Common myeloid progenitor, CD34-positive (primary cell): ENCODE measurements at places on chromosomes 1 and 21.
A peak's percentile ranks its signal among the peaks of the same experiment; 100 is the strongest.

GRCh38 chr1:7733276-7733675, 37.8 kb upstream of the VAMP3 start:
- no peak overlapping the region for H3K27ac ChIP-seq
- no peaks in the 10 kb centered on the region for H3K27me3 ChIP-seq
- peaks cover 5% of the 10 kb centered on the region for H3K4me1 ChIP-seq
- no peak overlapping the region for H3K4me3 ChIP-seq
- DNase-seq = peak; percentile 34

DNA sequence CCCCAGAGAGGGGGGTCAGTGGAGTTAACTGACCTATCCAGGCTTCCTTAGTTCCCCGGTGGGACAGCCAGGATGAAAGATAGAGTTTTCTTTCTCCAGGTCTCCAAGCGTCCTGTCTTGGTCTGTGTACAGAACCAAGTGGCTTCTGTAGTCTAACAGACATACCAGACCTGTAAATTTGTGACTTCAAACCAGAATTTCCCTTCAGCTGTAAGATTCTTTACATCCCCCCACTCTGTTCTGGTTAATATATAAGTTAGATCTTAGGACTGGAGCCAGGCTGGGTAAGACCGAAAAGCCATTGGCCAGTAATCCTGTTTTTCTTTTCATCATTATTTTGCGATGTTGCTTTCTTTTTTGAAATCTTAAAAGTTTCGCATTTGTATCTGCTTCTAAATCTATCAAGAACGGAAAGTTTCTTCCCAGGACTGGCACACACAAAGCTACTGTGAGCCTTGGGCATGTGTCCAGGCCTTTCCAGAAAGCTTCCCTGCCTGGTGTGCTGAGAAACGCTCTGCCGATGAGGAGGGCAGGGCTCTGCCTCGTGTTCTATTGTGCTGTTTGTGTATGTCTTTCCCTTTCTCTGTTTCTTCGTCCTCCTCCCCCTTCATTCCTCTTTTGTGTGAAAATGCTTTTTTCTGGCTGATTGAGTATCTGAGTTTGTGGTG, 72.3 kb downstream of the RGL1 start:
- H3K4me3 ChIP-seq = no peak overlapping the region
- H3K4me1 ChIP-seq = peaks cover 4% of the 10 kb centered on the region
- H3K27ac ChIP-seq = no peak overlapping the region
- H3K27me3 ChIP-seq = peaks cover 13% of the 10 kb centered on the region

DNA sequence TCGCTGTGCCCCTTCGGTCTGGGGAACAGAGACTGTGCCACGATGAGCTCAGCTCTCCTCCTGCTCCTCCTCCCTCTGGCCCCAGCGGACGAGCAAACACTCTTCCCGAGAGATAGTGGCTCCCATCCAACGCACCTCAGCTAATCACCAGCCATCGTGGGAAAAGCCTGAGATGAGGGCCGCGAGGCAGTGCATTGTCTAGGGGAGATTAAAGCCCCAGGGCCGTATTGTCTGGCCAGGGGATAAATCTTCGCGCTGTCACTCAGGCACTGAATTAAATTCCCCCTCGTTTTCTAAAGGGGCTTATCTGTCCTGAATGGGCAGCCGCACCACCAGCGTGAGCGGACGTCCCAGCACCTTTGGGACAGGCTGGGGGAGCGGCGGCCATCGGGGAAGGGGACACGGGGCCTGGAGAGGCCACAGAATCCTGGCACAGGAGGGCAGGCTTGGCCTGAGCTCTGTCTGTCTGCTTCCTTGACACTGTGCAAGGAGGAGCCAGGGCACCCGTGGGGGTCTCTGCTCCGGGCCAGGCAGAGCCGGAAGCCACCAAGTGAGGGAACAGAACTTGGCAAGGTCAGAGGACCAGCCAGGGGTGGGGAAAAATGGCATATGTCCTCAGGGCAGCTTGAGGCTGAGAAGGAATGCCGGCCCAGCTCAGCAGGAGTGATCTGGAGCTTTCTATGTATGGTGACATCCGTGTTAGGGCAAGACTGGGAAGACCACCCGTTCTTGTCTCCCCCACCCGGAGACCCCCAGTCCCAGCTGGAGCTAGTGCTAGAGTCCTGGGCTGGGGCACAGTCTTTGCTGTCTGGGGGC, 32.3 kb downstream of the PRDM16 start:
- H3K27ac ChIP-seq = no peak overlapping the region
- H3K4me3 ChIP-seq = no peak overlapping the region
- H3K4me1 ChIP-seq = peaks cover 55% of the 10 kb centered on the region
- no peaks in the 10 kb centered on the region for H3K36me3 ChIP-seq
- no peaks in the 10 kb centered on the region for H3K27me3 ChIP-seq

- no peak for DNase-seq
- peaks cover 35% of the 10 kb centered on the region for H3K4me1 ChIP-seq
- no peaks in the 10 kb centered on the region for H3K27me3 ChIP-seq
- H3K36me3 ChIP-seq = peaks cover 2% of the 10 kb centered on the region
- H3K4me3 ChIP-seq = no peak overlapping the region
Measured at GRCh38 chr1:12188115-12188514, 21.3 kb downstream of the TNFRSF1B start.

GRCh38 chr1:61087571-61087970, 5.2 kb downstream of the NFIA start:
- H3K27me3 ChIP-seq = no peaks in the 10 kb centered on the region
- H3K36me3 ChIP-seq = peaks cover 5% of the 10 kb centered on the region
- no peak overlapping the region for H3K4me3 ChIP-seq
- no peak for DNase-seq
- no peak overlapping the region for H3K27ac ChIP-seq

DNA sequence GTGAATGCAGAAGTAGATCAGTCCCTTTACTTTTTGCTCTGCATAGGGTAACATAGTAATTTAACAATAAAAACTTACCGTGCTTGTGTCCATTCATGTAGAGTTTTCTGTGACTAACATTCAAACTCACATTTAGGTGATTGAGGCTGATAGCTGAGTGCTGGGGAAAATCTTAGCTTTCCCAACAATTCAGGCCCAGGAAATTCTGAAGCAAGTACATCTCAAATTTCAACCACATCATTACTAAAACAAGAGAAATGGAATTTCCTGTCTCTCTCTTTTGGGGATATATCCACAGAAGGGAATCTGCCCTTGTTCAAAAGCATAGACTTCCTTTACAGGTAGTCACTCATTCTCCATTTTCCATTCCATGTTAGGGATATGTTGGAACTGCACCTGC, 33.1 kb upstream of the C1orf146 start:
- no peak overlapping the region for H3K27ac ChIP-seq
- peaks cover 2% of the 10 kb centered on the region for H3K36me3 ChIP-seq
- no peaks in the 10 kb centered on the region for H3K4me1 ChIP-seq

- no peaks in the 10 kb centered on the region for H3K27me3 ChIP-seq
- H3K4me3 ChIP-seq = no peak overlapping the region
- no peak overlapping the region for H3K27ac ChIP-seq
- peak; percentile 89 for DNase-seq
- H3K36me3 ChIP-seq = no peaks in the 10 kb centered on the region
Measured at GRCh38 chr1:247639381-247639981, 34.1 kb downstream of the OR2G3 start.

DNA sequence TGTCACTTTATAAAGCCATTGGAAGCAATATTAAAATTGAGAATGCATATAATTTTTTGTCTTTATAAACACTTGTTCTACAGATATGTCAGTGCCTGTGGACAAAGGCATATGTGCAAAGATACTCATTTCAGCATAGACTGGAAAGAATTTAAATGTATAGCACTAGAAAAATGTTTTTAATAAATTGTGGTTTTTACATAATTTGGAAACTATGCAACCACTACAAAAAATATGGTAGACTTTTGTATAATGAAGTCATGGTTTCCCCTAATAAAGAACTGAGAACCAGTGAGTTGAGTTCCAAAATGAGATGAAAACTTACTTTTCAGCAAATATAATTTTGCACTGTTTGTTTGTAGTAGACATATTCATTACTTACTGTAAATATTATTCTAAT, 48.5 kb downstream of the BRINP3 start:
- no peaks in the 10 kb centered on the region for H3K27me3 ChIP-seq
- no peak overlapping the region for H3K4me3 ChIP-seq
- DNase-seq = no peak
- H3K36me3 ChIP-seq = no peaks in the 10 kb centered on the region
- no peaks in the 10 kb centered on the region for H3K4me1 ChIP-seq

- H3K36me3 ChIP-seq = no peaks in the 10 kb centered on the region
- no peaks in the 10 kb centered on the region for H3K4me1 ChIP-seq
- DNase-seq = no peak
- H3K27ac ChIP-seq = no peak overlapping the region
- no peak overlapping the region for H3K4me3 ChIP-seq
- no peaks in the 10 kb centered on the region for H3K27me3 ChIP-seq
Measured at GRCh38 chr1:98086156-98086555, 165.3 kb upstream of the DPYD start.

DNA sequence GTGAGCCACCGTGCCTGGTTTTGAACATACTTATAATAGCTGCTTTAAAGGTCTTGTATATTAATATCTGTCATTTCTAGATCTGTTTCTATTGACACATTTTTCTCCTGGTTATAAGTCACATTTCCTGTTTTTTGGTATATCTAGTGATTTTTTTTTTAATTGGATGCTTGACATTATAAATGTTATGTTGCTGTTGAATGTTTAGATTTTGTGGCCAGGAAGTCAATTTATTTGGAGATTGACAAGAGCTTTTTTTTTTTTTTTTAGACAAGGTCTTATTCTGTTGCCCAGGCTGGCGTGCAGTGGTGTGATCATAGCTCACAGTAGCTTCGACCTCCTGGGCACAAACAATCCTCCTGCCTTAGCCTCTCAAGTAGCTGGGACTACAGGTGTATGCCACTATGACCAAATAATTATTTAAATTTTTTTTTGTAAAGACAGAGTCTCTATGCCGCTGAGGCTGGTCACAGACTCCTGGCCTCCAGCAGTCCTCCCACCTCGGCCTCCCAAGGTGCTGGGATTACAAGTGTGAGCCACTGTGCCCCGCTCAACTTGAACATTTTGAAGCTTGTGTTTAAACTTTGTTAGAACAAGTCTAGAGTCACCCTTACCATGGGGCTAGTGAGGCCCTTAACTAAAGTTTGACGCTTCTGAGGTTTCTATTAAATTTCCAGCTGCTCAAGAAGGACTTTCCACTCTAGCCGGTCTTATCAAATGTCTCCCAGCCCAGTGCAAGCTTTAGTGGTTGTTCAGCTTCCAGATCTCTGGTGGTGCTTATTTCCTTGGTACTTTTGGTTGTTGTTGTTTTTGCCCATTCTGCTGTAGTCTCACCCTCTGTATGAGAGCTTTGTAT, 8.6 kb upstream of the CHI3L2 start:
- no peaks in the 10 kb centered on the region for H3K36me3 ChIP-seq
- H3K27me3 ChIP-seq = no peaks in the 10 kb centered on the region
- H3K4me3 ChIP-seq = no peak overlapping the region
- peaks cover 56% of the 10 kb centered on the region for H3K4me1 ChIP-seq
- H3K27ac ChIP-seq = no peak overlapping the region
- no peak for DNase-seq

DNA sequence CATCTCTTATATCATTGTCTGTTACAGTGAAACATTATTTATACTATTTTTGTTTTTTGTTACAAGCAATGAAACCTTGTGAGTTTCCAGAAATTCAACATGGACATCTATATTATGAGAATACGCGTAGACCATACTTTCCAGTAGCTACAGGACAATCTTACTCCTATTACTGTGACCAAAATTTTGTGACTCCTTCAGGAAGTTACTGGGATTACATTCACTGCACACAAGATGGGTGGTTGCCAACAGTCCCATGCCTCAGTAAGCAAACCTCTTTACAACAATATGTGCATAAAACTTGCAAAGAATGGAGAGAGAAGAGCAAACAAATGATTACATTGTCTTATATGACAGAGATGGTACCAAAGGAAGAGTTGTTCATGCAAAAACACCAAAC, 22.4 kb downstream of the CFHR4 start:
- no peak overlapping the region for H3K27ac ChIP-seq
- no peaks in the 10 kb centered on the region for H3K4me1 ChIP-seq
- no peaks in the 10 kb centered on the region for H3K27me3 ChIP-seq
- H3K4me3 ChIP-seq = no peak overlapping the region
- DNase-seq = no peak

GRCh38 chr1:97632776-97633175, 288.1 kb downstream of the DPYD start:
- DNase-seq = no peak
- H3K27ac ChIP-seq = no peak overlapping the region
- no peak overlapping the region for H3K4me3 ChIP-seq
- no peaks in the 10 kb centered on the region for H3K36me3 ChIP-seq
- H3K27me3 ChIP-seq = no peaks in the 10 kb centered on the region

- peaks cover 3% of the 10 kb centered on the region for H3K4me1 ChIP-seq
- H3K4me3 ChIP-seq = no peak overlapping the region
- no peaks in the 10 kb centered on the region for H3K36me3 ChIP-seq
- no peak for DNase-seq
Measured at GRCh38 chr1:101974599-101975274, 22.0 kb downstream of the OLFM3 start.

GRCh38 chr1:213737398-213738035, 250.3 kb upstream of the PROX1 start:
- H3K4me1 ChIP-seq = no peaks in the 10 kb centered on the region
- no peak for DNase-seq
- H3K36me3 ChIP-seq = no peaks in the 10 kb centered on the region
- no peaks in the 10 kb centered on the region for H3K27me3 ChIP-seq
- no peak overlapping the region for H3K27ac ChIP-seq
- no peak overlapping the region for H3K4me3 ChIP-seq

GRCh38 chr1:115830963-115831362, 10.0 kb downstream of the NHLH2 start:
- H3K36me3 ChIP-seq = no peaks in the 10 kb centered on the region
- H3K27ac ChIP-seq = no peak overlapping the region
- peaks cover 12% of the 10 kb centered on the region for H3K27me3 ChIP-seq

DNA sequence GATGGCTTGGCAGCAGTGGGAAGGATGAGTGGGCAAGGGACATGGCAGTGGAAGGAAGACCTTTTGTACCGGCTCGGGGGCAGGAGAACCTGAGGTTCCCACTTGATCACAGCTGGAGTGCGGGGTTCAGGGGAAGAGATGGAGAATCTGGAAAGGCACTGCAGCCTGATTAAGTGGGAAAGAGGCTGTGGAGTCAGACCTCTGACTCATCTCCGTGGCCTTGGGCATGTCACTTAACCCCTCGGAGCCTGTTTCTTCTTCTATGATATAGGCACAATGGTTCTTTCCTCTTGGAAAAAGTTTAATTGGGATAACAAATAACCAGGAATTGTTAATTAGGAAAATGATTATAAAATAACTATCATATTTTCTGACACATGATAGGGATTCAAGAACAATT, 13.1 kb upstream of the TMEM61 start:
- H3K4me3 ChIP-seq = no peak overlapping the region
- no peaks in the 10 kb centered on the region for H3K27me3 ChIP-seq
- no peaks in the 10 kb centered on the region for H3K36me3 ChIP-seq
- H3K4me1 ChIP-seq = peaks cover 9% of the 10 kb centered on the region
